ENCODE measurements at places on chromosomes 11 and 22. TPM values are rescaled to one million over a fixed set of nuclear protein-coding genes. Genes with fewer than 3 reads are reported as not detected.

Gene TNNT3
- total RNA-seq = 1.6 TPM

Gene PTPRCAP
- 6.4 TPM for total RNA-seq

Gene DUSP8
- total RNA-seq = 1.3 TPM

Gene OR51B5
- total RNA-seq = 0.57 TPM

Gene SLC29A2
- total RNA-seq = 4.3 TPM

Gene SLC22A25
- 0.29 TPM for total RNA-seq

Gene SYT8
- total RNA-seq = 110 TPM

Gene SEPTIN3
- total RNA-seq = 0.49 TPM

Gene PKNOX2
- 5.9 TPM for total RNA-seq

Gene SYT7
- total RNA-seq = 1.6 TPM

Gene RASD2
- total RNA-seq = 0.19 TPM

Gene RFPL3
- total RNA-seq = not detected

Gene LRP4
- 6.4 TPM for total RNA-seq

Gene IL17REL
- total RNA-seq = not detected

Gene SLC1A2
- not detected for total RNA-seq

Gene HTR3A
- total RNA-seq = not detected

Gene GAL3ST3
- not detected for total RNA-seq

Gene PRODH
- total RNA-seq = 3.0 TPM

Gene TSKU
- total RNA-seq = 95.9 TPM

Gene CFAP300
- 2.4 TPM for total RNA-seq

Gene SLC7A4
- 3.1 TPM for total RNA-seq

Gene GLB1L3
- not detected for total RNA-seq

Gene IL18
- total RNA-seq = 43.7 TPM

Gene CDHR5
- total RNA-seq = not detected

Gene PYGM
- total RNA-seq = 0.27 TPM

Gene COPB1
- 88.5 TPM for total RNA-seq

Gene RFPL2
- not detected for total RNA-seq

Gene AIFM3
- 0.30 TPM for total RNA-seq

Gene CXCR5
- total RNA-seq = not detected

Gene SYCE3
- total RNA-seq = 1.8 TPM

Gene CCDC116
- not detected for total RNA-seq

Gene PLEKHA7
- 54.7 TPM for total RNA-seq

Gene SLC5A1
- total RNA-seq = 9.7 TPM

Gene LMNTD2
- total RNA-seq = 4.2 TPM

Gene NPAT
- 8.8 TPM for total RNA-seq

Gene MLC1
- 0.70 TPM for total RNA-seq

Gene C11orf42
- not detected for total RNA-seq

Gene TRMT112
- total RNA-seq = 202 TPM

Gene GLYATL1
- total RNA-seq = not detected

Gene P4HA3
- total RNA-seq = not detected

Gene JAM3
- total RNA-seq = 11.9 TPM

Gene PIH1D2
- total RNA-seq = 3.3 TPM

Gene MRPL11
- total RNA-seq = 66.4 TPM

Gene ENTHD1
- not detected for total RNA-seq

Gene CARD18
- total RNA-seq = 1.2 TPM

Gene C11orf91
- not detected for total RNA-seq

Gene ANO1
- total RNA-seq = 17.5 TPM

Gene RASGRP2
- total RNA-seq = 5.9 TPM

Gene CEND1
- total RNA-seq = not detected

Gene CREB3L1
- total RNA-seq = 0.13 TPM

Gene TIGD3
- 0.73 TPM for total RNA-seq

Gene MYEOV
- 21.4 TPM for total RNA-seq

Gene SOX6
- total RNA-seq = 13.2 TPM

Gene MMP13
- not detected for total RNA-seq

Gene MUC2
- total RNA-seq = not detected

Gene OR5I1
- total RNA-seq = not detected

Gene CECR2
- 0.38 TPM for total RNA-seq

Gene TESMIN
- 5.3 TPM for total RNA-seq

Gene APOBEC3B
- 3.1 TPM for total RNA-seq

Gene SCGB1C1
- total RNA-seq = not detected

Data from esophagus squamous epithelium (tissue), 5 donors.